Stimulated activated CD8-positive, alpha-beta memory T cell treated with anti-CD3 and anti-CD28 coated beads, Interleukin-4, amount 100 ng/mL, for 48 hours (primary cell): ENCODE measurements at places on chromosomes 6 and 20.

GRCh38 chr20:31256959-31257358 is 505 bp upstream of the DEFB115 start:
- no peak for DNase-seq

- no peak for DNase-seq
These were observed 319.5 kb downstream of the DOK5 start for GRCh38 chr20:54794874-54795273.

GRCh38 chr6:38432479-38432878 is 207.2 kb downstream of the BTBD9 start:
- DNase-seq, result no peak

- no peak for DNase-seq
These were observed 40.1 kb downstream of the JAG1 start for GRCh38 chr20:10633718-10634117.

- DNase-seq, result no peak
These were observed 11.2 kb upstream of the PSMG4 start for GRCh38 chr6:3247255-3248146.

DNA sequence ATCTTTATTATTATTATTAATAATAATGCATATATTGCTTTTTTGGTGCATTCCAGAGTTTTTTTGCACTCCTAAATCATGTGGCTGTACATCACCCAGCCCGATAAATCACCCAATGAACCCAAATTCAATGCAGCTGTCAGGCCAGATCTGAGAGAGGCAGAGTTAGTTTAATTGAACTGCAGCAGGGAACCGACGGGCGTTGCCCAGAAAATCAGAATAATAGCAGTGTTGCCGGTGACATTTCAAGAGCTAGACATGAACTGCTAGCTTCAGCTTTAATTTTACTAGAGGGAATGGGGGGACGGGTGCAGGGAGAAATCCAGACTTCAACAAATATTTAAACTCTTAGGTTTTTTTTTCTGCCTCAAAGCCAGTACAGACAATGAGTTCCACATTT is 135.0 kb downstream of the CLIC5 start:
- no peak for DNase-seq

DNA sequence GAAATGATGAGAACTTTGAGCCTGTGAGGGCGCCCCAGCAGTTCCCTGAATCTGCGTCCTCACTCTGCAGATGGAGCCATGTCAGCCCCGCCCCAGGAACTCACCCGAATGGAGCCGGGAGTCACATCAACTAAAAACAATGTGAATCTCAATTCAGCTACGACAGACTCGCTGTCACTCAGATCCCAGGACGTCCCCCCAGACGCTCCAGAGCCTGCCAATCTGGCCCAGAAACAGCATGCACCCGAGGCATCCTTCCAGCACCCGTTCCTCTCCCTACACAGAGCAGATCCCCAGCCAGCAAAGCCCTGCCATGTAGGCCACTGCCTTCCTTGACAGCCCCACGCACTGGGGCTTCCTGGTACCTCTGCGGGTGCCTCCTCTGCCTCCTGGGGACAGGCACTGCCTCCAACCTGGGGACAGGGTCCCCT is 248.0 kb downstream of the TTLL2 start:
- no peak for DNase-seq
